ENCODE measurements at places on chromosomes 5 and 9.

GRCh38 chr5:172637740-172638139, 3.3 kb upstream of the NEURL1B start:
- DNase-seq: no peak

DNA sequence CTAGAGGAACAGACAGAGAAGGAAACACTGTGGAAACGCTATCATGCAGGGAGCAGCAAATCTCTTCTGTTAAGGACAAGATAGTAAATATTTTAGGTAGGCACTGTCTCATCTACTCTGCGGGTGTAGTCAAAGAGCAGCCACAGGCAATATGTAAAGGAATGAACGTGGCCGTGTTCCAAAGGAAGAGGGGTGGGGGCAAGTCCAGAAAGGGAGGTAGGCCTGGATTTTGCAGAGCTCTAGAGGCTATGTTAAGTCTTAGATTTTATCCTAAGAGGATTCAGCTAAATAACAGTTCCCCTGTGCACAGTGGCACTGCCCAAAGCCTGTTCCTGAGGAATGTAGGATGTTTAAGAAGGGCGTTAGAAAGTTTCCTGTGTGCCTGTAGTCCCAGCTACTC, 161.6 kb downstream of the ACTL7B start:
- no peak for DNase-seq

- no peak for DNase-seq
Measured at GRCh38 chr5:532521-533242, 8.4 kb upstream of the SLC9A3 start.

- DNase-seq: no peak
Measured at GRCh38 chr9:22921742-22922141, 475.1 kb downstream of the DMRTA1 start.

DNA sequence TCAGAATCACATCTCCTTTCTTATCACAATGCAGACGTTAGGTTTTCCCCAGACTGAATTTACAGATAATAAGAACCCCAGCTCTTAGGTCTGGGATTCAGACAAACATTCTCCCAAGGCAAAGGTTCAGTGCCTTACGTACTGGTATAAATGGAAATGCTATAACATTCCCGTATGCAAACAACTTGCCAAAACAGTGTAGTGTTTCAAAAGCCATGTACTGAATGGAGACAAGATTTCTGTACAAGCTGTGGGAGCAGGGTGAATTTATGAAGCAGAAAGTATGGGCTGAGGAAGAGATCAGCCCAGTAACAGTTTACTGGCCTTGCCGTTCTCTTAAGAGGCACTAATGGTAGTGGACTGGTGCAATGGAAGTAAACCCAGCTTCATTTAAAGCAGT, 225.5 kb upstream of the ZNF462 start:
- DNase-seq: no peak

DNA sequence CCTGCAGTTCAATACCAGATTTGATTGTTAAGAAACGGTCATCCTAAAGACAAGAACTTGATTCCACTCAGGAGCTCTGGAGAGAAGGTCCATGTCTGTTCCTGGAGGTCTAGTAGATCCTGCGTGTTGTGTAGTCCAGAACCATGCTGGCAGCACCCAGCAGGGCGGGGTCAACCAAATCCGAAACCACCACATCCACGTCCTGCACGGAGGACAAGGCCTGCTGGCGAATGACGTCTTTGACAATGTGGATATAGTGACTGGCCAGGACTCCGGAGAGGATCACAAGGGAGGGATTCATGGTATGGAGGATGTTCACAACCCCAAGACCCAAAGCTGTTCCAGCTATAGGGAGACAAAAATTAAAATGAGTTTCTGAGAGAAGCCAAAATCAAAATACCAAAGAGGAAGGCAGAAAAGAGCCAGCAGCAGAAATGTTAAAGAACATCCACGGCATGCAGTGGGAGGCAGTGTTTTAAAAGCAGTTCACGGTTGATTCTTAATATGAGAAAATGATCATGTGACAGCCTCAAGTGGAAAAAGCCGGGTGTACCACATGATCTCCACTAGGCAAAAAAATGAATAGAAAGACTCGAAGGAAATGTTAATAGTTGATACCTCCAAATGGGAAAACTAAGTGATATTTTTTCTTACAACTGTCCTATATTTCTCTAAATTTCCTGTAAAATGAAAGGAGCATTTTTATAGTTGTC, 26.7 kb downstream of the CLTA start:
- no peak for DNase-seq

DNA sequence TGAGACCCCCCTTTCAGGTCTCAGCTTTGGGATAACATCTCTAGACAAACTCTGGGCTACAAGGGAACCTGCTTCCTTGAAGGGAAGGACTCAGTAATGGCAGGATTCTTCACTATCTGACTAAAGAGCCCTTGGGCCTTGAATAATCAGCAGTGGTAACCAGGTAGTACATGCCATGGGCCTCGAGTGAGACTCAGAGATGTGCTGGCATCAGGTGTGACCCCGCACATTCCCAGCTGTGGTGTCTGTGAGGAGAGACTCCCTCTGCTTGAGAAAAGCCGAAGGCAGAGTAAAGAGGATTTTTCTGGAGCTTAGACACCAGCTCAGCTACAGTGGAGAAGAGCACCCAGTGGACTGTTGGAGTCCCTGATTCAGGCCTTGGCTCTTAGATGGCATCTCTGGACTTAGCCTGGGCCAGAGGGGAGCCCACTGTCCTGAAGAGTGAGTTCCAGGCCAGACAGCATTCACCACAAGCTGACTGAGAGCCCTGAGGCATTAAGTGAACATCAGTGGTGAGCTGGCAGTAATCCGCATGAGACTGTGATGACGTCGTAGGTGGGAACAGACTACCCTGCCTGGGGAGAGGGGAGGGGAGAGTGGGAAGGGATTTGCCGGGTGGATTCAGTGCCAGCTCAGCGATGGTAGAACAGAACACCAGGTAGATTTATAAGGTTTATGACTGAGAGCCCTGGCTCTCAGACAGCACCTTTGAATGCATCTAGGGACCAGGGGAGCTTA, 5.3 kb upstream of the ZNF782 start:
- DNase-seq: peak; percentile 71
